Activated CD4-positive, CD25-positive, alpha-beta regulatory T cell treated with anti-CD3 and anti-CD28 coated beads, Interleukin-2, amount 50 U/mL, for 24 hours (primary cell): ENCODE measurements at places on chromosomes 2 and 18.

GRCh38 chr2:109558076-109558882 is 55.5 kb downstream of the SEPTIN10 start:
- ATAC-seq: peak; percentile 52

- ATAC-seq: no peak
Measured at GRCh38 chr2:28427741-28428415, 35.2 kb downstream of the FOSL2 start.

GRCh38 chr2:73850009-73850408 is 21.2 kb downstream of the STAMBP start:
- ATAC-seq: no peak

- no peak for ATAC-seq
Measured at GRCh38 chr2:215277944-215278343, 33.9 kb upstream of the ATIC start.

- no peak for ATAC-seq
Measured at GRCh38 chr2:102140377-102140776, 2.2 kb upstream of the IL1R1 start.

GRCh38 chr2:157890969-157891642 is 15.0 kb upstream of the ACVR1 start:
- ATAC-seq: peak; percentile 50

DNA sequence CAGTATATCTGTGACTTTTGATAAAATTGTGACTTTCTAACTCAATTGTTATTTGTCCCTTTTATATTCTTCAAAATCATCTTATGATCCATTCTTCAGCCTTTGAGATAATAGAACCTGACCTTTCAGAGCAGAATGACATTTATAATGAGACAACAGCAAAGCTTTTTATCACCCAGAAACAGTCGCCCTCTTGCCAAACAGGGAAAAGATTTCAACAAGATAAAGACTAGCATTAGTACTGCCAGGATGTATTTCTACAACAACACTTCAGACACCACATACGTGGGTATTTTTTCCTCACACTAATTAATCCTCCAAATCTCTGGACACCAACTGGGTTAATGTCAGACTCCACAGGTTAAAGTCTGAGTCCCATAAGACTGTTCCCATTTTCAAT is 249.0 kb downstream of the ZNF804A start:
- no peak for ATAC-seq

- no peak for ATAC-seq
Measured at GRCh38 chr2:133362061-133362476, 206.2 kb downstream of the NCKAP5 start.

GRCh38 chr2:205994344-205994743 is 91.6 kb downstream of the INO80D start:
- no peak for ATAC-seq

DNA sequence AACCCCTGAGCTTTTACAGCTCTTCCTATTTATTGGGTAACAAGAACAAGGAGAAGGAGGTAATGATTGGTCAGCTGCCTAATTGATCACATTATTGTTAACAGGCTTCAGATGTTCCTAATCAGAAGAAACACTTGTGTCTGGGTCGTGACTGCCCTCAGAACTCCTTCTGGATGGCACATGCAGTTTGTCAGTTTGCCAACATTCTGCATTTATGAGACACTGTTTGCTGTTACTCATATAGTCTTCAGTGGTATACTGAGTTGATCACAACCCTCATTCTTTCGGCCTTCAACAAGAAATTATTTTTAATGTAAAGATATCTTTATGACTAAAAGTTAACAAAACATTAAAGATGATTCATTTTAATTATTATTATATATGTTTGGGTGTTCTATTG is 95.7 kb upstream of the DOCK10 start:
- no peak for ATAC-seq

DNA sequence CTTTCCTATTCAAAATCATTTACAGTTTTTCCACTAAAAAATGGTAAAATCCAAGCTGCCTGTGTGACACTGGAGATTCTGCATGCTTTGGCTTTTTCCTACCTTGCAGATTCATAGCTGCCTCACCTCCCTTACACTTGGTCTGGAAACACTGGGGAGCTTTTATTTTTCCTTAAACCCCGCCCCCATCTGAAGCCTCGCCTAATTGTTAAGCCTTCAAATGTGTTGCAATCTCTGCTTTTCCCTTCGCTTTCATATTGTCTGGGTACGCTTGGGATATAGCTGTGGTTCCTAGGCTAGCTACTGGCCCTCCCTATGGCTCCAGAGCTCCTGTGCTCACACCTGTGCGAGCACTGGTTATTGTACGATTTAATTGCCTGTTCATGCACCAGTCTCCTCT is 942.4 kb upstream of the GYPC start:
- no peak for ATAC-seq

GRCh38 chr2:145220496-145220895 is 700.6 kb upstream of the ZEB2 start:
- no peak for ATAC-seq
